ENCODE measurements at places on chromosomes 11 and 22.
A peak's percentile ranks its signal among the peaks of the same experiment; 100 is the strongest.

DNA sequence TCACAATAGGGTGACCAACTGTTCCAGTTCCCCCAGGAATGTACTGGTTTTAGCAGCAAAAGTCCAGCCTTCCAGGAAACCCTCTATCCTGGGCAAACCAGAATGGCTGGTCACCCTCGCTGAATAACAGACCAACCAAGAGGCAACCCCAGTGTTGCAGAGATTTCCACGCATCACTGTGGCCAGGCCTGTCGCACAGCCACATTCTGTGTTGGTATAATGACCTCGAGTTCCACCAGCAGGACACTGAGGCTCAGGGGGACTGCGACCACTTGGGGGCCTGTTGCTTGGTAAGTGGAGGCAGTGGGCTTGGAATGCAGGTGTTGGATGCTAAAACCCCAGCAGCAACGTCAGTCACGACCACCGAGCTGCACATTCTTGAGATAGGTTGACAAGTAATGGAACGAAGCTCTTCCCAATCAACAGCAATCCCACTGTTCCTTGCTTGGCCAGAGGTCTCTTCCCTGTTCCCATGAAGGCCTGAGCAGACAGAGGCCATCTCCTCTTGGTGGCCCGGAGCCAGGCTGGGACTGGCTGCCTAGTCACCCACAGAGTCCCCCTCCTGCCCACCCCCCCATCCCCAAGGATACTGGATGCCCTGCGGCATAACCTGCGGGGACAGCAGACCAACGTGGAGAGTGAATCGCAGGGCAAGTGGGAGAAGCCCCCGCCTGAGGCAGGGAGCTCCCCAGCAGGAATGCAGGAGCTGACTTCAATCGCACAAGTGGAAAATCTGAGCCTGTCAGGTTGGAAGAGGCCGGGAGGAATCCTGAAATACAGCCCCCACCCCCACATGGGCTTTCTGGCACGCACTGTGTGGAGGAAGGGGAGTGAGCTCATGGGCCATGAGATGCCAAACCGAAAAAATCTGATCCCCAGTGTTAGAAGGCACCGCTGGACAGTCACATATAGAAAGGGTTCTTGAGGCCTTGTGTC is 43.4 kb upstream of the MN1 start:
- no peak for DNase-seq

GRCh38 chr11:114819028-114819427 is 140.7 kb downstream of the NXPE2 start:
- no peak for DNase-seq

- no peak for DNase-seq
These were observed 1.4 kb upstream of the RCE1 start for GRCh38 chr11:66841861-66842260.

- DNase-seq: peak; percentile 75
These were observed 19.2 kb upstream of the OR56A3 start for GRCh38 chr11:5922749-5923426.

DNA sequence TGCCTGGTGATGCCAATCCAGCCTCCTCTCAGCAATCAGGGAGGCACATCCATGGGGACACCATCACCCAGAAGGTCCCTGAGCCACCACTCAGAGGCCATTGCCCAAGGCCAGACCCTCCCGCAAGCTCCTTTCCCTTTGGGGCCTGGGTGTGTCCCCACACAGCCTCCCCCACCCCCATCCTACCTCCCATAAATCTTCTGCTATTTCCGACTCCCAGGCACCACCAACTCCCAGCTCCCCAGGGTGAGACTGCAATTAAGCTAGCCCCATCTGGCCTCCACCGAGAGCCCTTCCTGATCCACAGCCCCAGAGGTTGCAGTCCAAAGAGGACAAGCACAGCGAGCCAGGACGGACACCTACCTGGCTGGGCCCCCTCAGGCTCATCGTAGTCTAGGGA is 6.3 kb downstream of the ARHGAP1 start:
- DNase-seq: no peak

DNA sequence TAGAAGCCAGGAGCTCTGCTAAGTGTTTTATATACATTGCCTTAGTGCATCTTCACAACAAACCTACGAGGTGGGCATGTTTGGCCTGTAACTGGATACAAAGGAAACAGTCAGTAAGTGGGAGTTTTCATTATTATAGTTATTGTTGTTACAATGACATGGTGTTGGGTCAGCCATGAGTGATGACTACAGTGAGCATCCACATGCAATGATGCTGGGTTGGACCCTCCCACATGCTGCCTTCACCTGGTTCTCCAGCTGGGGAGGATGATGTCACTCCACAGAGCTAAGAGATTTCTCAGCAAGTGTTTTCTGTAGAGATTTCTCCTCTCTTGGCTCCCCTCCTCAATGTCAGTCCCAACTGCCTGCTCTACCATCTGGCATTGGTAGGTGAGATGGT is 59.3 kb downstream of the EHF start:
- DNase-seq: no peak

GRCh38 chr11:77198440-77198849 is 70.4 kb downstream of the MYO7A start:
- peak; percentile 50 for DNase-seq
